Activated effector memory CD4-positive, alpha-beta T cell treated with anti-CD3 and anti-CD28 coated beads, Interleukin-2, amount 50 U/mL, for 16 hours (primary cell): ENCODE measurements at places on chromosomes 2 and 18.

DNA sequence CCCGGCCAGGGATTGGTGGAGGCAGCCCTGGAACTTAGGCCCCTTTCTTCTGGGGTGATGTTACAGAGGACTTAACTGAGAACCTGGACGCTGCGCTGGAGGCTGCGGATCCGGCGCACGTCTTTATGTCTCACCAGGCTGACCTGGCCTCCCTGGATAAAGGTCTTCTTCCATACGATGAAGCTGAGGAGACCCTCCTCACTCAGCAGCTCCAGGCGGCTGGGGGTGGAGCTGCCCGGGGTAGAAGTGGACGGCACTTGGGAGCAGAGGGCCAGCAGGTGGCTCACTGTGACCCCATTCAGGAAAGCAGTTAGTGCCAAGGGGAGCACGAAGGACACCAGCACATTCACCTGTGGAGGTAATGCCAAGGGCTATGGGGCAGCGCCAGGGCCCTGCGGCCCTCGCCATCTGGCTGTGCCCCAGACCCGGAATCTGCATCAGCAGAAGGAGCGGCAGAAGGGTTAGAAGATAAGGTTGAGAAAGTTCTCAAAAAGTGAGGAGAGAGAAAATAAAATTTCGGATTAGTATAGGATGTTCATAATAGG lies 8.0 kb downstream of the NTSR2 start:
- DNase-seq: no peak

DNA sequence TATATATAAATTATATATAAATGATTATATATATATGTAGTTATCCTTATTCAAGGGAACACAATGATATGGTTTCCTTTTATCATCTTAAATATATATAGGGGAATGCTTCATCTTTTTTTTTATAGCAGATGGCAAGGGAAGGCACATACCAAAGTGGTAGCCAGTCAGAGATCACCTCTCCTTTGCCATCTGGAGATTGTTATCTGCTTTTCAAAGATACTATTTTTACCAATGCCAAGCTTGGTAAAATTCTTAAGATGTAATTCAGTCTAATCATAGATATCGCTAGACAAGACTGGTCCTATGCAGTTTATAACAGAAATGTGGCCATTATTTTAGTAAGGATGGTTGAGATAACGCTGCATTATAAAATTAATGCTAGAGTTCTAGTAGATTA lies 64.7 kb upstream of the DSEL start:
- no peak for DNase-seq

DNA sequence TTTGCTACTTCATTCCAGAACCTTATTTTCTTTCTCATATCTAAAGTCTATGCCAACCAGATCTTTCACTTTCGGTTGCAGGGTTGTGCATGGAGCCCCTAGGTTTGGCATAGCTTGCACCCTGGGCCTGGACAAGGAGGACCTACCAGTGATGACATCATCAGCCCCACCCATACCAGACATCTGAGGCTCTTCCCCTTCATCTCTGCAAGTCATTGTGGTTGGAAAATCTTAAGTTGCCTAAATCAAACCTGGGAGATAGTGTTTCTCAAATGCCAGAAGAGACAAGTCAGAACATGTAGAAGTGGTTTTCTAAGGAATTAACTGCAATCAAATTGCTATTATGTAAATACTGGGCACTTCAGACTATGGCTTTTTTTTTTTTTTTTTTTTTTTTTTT lies 363.3 kb downstream of the ZNF516 start:
- no peak for DNase-seq

DNA sequence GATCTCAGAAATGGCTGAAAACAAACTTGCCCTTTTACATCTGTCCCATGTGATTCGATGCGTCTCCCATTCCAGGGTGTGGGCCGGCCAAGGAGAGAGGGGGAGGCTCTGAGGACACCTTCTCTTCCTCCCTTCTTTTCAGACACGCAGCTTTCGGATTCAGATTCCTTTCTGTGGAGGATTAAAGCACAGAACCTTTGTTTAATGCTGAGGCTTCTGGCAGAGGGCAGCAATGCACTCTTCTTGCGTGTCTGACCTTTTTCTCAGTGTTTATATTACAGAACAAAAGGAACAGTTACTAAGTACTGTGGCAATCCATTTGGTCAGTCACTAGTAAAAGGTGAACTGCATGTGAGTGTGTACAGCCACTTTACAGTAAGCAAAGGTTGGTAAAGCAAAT lies 268.9 kb upstream of the CCDC68 start:
- no peak for DNase-seq

GRCh38 chr2:18396329-18397010 lies 164.0 kb downstream of the RDH14 start:
- DNase-seq: no peak

GRCh38 chr2:101533561-101534148 lies 58.7 kb upstream of the RFX8 start:
- no peak for DNase-seq

DNA sequence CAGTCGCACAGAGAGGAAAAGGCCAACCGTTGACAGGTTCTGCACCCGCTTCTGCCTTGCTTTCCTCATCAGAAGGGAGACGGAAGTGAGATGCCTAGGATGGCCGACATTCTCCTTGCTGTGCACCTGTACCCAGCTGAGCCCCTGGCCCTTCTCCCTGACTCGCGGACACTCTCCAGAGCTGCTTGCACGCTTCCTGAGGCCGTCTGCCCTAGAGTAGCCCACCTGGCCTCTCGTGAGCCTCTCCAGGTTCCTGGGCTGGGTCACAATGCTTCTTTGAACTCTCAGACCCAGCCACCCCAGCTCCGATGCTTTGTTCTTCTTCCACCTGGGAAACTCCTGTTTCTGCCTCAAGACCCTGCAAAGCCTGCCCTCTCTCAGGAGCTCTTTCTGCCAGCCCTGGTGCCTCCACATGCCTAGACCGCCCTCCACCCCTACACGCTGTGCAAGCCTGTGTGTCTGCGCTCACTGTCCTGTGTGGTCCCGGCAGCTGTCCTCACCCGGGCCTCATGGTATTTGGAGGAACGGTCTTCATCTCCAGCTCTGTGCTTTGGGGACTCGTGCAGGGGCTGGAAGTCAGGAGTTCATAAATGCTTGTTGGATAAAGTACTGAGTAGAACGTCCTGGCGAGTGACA lies 345.4 kb upstream of the SALL3 start:
- no peak for DNase-seq

GRCh38 chr2:18311420-18312195 lies 248.8 kb downstream of the RDH14 start:
- no peak for DNase-seq
